ENCODE measurements at places on chromosomes 2 and 18.
A peak's percentile ranks its signal among the peaks of the same experiment; 100 is the strongest.

DNA sequence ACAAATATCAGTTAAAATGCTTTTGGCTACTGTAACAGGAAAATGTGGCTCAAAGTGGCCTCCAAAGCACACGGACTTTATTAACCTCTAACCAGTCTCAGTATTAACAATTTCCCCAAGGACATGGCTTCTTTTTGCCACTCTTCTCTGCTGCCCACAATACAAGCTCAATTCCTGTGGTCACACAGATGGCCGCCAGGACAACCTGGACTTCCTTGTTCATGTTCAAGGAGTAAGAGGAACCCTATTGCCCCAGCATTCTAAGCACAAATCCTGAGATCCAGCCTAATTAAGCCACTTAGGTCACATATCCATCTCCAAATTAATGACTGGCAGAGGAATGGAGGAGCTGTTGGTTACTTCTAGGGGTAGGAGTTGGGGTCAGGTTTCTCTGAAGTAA, 38.2 kb downstream of the AOX1 start:
- no peak for DNase-seq

DNA sequence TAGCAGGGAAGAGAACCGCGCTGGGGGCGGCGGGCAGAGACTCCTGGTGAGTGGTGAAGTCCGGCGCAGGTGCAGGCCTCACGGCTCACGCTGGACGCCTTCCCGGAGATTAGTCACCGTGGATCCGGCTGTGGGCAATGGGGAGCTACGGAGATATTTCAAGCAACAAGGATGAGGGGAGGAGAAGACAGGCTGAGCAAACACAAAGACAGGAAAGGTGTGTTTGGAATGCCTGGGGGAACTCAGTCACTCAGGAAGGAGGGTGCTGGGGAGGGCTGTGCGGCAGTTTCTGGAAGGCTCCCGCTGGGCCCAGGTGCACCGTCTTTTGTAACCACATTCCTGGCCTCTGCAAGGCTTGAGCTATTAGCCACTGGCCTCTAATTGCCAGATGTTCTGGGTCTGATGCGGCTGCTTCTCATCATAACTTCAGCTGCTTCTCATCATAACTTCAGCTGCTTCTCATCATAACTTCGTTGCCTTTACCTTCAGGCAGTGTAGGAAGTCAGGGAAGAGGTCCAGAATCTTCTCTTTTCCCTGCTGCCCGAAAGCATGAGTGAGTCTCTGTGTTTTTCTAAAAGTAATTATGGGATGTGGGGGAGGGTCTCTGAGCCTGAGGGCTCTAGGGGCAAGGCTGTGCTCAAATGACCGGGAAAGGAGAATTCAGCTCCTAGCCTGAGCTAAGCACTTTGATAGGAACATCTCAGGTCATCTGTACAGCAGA, 118.9 kb downstream of the PXDN start:
- peak; percentile 72 for DNase-seq

GRCh38 chr18:13620206-13620672, 106.1 kb downstream of the FAM210A start:
- DNase-seq = no peak

- no peak for DNase-seq
Observed at GRCh38 chr2:133836691-133837345, 268.6 kb upstream of the NCKAP5 start.

DNA sequence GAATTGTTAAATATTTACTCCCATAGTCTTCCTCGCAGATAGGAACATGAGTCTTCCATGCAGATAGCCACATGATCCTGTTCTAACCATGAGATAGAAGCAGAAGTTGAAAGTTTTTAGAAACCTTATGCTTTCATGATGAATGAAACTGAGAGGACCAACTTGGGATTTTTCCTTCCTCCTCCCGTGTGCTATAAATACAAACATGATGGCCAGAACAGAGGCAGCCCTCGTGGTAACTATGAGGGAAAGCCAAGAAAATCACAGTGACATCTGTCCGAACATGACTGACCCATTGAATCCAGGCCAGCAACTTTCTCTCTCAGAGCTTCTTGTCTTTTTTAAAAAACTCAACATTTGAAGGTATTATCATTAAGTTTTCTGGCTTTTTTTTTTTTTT, 78.5 kb downstream of the ACAA2 start:
- no peak for DNase-seq

- DNase-seq = no peak
Observed at GRCh38 chr2:185208261-185208660, 530.3 kb upstream of the FSIP2 start.

DNA sequence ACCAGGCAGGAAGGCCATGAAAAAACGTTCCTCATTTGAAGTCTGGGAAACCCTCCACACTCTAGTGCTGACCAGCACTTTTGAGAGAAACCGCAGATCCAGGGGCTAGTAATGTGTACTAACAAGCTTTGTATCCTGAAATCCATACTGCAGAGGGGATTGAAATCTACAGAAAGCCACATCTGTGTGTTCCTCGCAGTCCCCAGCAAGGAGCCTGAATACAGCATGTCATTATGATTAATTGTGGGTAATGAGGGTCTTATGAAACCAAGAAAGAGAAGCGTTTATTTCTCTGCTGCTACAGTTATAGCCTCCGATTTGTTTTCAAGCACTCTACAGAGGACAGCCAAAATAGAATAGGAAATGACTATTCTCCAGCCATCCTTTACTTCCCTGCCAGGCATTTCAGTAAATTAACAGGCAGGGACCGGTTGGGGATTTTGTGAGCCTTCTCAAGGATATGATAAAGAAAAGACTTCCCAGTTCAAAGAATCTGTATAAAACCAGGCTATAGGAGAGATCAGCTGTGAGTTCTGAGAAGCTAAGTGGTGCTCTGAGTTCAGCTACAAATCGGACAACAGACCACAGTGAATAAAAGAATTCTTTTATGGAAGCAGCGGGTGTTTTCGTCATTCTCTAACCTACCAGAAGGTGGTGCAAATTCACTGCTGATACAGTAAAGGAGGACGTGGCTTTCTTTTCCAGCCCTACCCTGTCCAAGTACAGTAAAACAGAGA, 133.4 kb downstream of the INSIG2 start:
- DNase-seq = peak; percentile 54

- no peak for DNase-seq
Observed at GRCh38 chr2:211766689-211767088, 771.9 kb downstream of the ERBB4 start.

- no peak for DNase-seq
Observed at GRCh38 chr2:113861740-113862139, 28.1 kb upstream of the ACTR3 start.

- DNase-seq = no peak
Observed at GRCh38 chr2:174666845-174667244, 69.2 kb upstream of the WIPF1 start.

GRCh38 chr2:239142296-239142695, 258.5 kb downstream of the HDAC4 start:
- DNase-seq = no peak

GRCh38 chr2:174383796-174384195, 11.7 kb upstream of the SCRN3 start:
- DNase-seq = no peak

GRCh38 chr2:119432851-119433522, 1.3 kb downstream of the TMEM37 start:
- no peak for DNase-seq

Data from non-pigmented ciliary epithelial cell (primary cell).